NCI-H748 treated with DMSO at 0.1 percent for 48 hours (cell line): ENCODE measurements at places on chromosomes 16 and 17.

DNA sequence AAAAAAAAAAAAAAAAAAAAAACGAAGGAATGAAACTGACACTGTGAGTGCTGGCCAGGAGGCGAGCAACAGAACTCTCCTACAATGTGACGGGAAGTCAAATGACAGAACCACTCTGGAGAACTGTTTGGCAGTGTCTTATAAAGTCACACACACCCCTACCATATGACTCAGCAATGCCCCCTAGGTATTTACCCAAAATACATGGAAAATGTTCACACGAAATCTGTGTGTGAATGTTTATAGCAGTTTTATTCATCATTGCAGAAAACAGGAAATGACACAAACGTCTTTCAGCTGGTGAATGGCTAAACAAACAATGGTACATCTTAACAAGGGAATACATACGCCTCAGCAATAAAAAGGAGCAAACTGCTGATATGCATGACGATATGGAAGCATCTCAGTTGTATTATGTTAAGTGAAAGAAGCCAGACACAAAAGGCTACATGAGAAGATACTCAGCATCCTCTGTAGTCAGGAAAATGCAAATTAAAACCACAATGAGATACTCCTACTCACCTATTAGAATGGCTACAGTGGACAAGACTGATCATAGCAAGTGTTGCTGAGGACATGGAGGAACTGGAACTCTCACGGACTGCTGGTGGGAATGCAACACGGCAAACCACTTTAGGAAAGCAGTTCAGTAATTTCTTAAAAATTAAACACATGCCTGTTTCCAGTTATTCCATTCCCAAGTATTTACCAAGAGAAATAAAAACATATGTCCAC is 74.7 kb downstream of the TBC1D16 start:
- DNase-seq, result peak; percentile 3

- no peak for DNase-seq
Observed at GRCh38 chr17:33054412-33054811, 62.8 kb downstream of the SPACA3 start.

DNA sequence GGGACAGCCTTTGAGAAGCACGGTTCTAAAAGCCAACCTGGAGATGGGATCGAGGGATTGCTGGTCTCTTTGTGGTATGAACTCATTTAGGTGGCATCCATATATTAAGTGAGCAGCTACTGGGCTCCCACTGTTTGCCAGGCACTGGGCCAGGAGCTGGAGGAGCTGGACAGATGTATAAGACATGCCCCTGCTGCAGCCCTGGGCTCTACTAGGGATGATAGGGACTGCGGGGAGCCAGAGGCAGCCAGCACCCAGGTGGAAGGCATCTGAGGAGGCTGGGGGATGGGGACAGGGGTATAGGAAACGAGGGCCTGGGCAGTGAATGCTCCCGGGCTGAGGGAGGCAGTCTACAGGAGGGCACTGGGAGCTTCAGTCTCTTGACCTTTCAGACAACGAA is 53.0 kb upstream of the MEAK7 start:
- no peak for DNase-seq

GRCh38 chr17:11351479-11351878 is 110.5 kb downstream of the SHISA6 start:
- no peak for DNase-seq

- DNase-seq, result no peak
Observed at GRCh38 chr16:86906623-86907022, 328.3 kb downstream of the FOXL1 start.

DNA sequence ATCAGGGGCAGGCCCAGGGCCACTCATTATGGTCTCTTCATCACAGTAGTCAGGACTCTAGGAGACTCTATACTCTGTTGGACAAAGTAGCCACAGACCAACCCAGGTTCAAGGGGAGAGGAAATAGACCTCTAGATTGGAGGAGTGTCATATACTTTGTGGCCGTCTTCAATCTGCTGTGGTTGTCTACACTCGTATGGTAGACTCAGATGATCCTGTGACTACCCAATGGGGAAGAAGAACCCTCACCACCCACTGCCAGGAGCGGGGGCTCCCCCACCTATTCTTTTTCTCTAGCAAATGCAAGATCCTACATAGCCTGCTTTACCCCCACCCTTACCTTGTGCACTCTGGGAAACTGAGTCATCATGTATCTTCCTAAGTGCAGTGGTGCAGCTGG is 80.5 kb downstream of the KSR1 start:
- no peak for DNase-seq

GRCh38 chr16:85436207-85436606 is 176.9 kb upstream of the GSE1 start:
- no peak for DNase-seq

GRCh38 chr17:27038676-27039075 is 255.2 kb upstream of the WSB1 start:
- DNase-seq, result no peak

GRCh38 chr17:2385240-2386210 is 15.3 kb downstream of the MNT start:
- no peak for DNase-seq

DNA sequence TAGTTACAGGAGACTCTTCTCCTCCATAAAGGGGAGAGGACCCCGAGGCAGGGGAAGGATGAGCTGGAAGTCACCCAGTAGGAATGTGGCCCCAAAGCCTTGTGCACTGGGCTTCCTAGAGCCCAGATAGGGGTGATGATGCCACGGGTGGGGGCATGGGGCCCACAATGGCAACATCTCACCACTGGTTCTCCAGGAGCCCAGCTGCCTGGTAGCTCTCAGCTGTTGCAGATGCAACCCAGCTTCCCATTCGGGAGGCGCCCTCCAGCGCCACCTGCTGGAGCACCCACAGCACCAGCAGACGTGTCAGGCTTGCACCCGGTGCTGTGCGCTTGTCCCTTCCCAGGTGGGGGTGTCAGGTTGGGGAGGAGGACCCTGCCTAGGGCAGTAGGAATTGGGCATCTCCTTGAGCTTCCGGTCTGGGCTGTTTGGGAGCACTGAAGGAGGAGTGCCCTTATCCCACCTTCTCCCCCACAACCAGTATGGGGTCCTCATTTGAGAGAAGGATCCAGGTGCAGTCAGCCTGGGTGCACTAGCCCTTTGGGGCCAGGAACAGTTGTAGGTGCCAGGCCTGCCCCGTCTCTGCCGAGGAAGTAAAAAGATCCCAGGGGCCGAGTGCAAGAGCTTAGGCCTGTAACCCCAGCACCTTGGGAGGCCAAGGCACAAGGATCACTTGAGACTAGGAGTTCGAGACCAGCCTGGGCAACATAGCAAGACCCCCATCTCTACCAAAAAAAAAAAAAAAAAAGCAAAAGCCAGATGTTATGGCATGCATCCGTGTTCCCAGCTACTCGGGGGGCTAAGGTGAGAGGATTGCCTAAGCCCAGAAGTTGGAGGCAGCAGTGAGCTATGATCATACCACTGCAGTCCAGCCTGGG is 14.4 kb downstream of the CDIPT start:
- DNase-seq, result peak; percentile 15

GRCh38 chr17:1360975-1361374 is 39.0 kb downstream of the YWHAE start:
- no peak for DNase-seq

DNA sequence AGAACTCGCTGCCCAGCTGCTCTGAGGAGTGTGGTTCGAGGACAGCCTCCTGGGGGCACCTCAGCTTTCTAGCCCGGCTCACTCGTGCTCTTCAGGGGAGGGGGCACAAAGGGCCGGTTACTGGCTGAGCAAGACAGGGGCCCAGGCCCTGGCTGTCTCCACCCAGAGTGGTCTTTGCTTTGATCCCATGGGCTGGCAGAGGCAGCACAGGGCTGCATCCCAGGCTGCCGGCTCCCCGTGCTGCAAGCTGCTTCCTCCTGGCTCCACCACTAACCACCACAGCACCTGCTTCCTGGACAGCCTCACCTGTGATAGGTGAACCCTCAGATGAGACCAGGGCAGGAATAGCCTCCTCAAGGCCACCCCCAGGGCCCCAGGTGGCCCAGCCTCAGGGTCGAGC is 6.8 kb downstream of the SPPL2C start:
- DNase-seq, result no peak

- DNase-seq, result no peak
Observed at GRCh38 chr17:46046957-46047356, 47.9 kb downstream of the STH start.

DNA sequence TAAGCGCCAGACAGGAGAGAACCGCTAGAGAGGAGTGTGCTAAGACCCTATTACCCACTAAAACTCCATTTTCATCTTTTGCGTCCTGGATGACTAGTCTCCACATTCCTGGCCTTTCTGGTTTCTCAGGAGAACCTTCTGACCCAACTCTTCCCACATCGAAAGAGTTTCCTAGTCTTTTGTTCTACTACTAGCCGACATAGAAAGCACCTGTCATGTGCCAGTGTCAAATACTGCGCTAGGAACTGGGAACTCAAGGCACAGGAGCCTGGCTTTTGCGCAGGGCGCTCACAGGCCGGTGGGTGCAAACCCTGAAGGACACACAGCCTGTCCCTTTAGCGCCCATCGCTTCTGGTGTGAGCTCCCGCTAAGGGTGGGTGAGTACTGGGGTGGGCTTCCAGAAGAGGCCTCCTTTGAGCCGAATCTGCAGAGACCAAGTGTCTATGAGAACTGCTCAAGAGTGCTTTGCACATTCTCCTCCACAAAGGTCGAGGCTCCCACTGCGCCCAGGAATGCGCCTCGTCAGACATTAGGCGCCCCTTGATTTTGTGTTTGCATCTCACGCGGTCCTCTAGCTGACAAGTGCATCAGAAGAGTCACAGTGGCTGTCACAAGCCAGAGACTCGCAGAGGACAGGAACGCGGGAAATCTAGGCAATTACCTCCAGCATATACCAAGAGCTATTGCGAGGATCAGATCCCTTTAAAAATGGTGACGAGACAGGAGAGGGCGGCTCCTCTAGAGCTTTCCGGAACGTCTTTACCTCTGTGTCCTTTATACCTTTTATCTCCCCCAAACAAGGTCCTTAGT is 2.0 kb upstream of the PSMB3 start:
- peak; percentile 61 for DNase-seq

- no peak for DNase-seq
Observed at GRCh38 chr17:78642707-78643106, 65.5 kb upstream of the DNAH17 start.

DNA sequence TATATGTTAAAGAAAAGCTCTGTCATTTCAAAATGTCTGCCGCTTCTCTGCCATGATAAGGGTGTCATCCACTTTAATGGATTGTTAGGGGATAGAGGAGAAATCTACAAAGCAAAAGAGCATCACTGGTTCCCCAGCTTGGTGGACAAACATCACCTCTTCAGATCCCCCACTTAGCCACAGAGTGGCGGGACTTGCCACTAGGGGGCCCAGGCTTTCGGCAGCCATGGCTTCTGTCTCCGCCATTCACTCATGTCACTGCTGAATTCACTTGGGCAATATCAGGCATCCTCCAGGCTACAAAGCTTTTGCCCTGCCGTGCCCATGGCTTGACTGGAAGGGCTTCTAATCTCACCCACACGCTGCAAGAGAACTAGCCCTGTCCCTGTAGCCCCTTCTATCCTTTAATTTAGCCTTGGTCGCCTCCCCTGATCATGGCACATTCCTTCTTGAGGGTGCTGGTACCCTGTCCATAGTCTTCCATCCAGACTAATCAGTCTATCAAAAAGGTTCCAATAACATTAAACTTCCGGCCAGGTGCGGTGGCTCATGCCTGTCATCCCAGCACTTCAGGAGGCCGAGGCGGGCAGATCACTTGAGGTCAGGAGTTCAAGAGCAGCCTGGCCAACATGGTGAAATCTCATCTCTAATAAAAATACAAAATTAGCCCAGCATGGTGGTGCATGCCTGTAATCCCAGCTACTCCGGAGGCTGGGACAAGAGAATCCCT is 34.7 kb downstream of the SBK1 start:
- no peak for DNase-seq

DNA sequence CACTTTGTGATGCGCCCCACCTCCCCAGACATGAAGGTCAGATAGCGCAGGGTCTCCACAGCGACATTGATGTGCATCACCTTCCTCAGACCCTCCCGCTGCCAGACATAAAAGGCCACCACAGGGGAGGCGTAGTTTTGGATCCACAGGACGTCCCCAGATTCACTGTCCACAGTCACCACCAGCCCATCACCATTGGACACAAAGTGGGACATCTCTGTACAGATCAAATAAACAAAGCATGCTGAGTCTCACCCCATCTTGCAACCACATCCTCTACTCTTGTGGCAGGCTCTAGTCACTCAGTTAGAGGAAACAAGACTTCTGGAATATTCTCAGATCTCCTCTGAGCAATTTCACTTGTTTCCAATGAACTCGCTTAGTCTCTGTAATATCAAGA is 46.3 kb upstream of the ICAM2 start:
- no peak for DNase-seq

- no peak for DNase-seq
Observed at GRCh38 chr17:80679816-80680215, 135.2 kb downstream of the RPTOR start.

DNA sequence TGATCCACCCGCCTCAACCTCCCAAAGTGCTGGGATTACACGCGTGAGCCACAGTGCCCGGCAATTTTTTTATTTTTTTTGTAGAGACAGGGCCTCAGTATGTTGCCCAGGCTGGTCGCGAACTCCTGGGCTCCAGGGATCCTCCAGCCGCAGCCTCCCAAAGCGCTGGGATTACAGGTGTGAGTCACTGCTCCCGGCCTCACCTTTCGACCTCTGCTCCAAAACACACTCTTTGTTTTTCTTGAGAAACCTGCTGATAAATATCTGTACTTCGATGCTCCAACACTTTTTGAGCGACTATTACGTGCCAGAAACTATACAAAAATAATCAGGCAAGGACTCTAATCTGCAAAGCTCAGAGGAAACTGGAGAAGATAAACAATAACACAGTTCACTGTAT is 1.0 kb downstream of the MED1 start:
- no peak for DNase-seq

DNA sequence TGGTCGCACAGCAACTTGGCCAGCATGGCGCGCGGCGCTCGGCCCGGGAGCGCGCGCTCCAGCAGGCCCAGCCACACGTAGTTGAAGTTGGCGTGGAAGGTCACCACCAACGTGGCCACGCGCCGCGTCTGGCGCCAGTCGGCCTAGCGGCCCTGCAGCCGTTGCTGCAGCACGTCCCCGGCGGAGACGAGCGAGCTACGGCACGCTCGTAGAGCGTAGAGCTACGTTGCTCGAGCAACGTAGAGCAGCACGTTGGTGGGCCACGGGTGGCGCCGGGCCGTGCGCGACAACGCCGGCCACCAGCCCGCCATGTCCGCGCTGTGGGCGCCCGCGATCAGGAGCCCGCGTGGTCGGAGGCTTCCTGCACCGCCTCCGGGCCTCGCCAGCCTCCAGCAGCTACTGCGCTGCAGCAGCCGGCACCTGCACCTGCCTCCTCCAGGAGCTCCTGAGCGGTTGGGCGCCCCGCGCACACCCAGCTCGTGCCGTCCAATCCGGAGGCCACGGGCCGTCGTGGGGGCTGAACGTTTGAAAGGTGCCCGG is 13.4 kb upstream of the SULT1A1 start:
- peak; percentile 28 for DNase-seq
